ENCODE measurements at places on chromosomes 1 and 21.

DNA sequence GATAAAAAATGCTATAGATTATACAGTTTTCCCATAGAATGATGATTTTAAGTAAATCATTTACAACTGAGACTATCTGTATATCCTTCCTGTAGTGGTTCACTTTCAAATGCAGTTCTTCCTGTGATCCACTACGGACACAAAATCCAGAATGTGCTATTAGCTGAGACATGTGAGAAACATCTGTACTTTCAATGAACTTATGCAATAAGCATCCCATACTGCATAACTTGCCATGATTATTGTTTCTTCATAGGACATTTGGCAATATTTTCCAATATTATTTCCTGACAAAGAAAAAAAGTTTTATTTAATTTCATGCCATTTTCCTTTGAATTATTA lies 83.5 kb upstream of the PRDX6 start:
- peaks cover 7% of the 10 kb centered on the region for H3K4me1 ChIP-seq
- H3K27ac ChIP-seq: no peak overlapping the region
- DNase-seq: no peak
- H3K4me3 ChIP-seq: no peak overlapping the region

DNA sequence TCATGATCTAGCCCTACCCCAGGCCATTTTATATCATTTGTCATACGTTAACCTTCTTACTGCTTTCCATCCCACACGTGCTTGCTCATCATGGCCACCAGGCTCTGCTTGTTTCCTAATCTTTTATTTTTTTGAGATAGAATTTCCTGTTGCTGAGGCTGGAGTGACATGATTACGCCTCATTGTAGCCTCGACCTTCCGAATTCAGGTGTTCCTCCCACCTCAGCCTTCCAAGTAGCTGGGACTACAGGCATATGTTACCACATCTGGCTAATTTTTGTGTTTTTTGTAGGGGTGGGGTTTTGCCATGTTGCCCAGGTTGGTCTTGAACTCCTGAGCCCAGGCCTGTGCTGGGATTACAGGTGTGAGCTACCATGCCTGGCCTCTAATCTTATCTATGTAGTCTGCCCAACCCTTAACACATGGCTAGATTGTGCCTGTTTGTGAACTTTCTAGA lies 3.3 kb downstream of the UAP1 start:
- peak overlapping the region; percentile 42 for H3K27ac ChIP-seq
- H3K4me1 ChIP-seq: peaks cover 35% of the 10 kb centered on the region
- no peak for DNase-seq
- H3K27me3 ChIP-seq: no peaks in the 10 kb centered on the region
- H3K4me3 ChIP-seq: no peak overlapping the region

GRCh38 chr21:45030682-45031570 lies 43.5 kb upstream of the ADARB1 start:
- no peak overlapping the region for H3K4me3 ChIP-seq
- H3K4me1 ChIP-seq: no peaks in the 10 kb centered on the region
- H3K27me3 ChIP-seq: peaks cover 22% of the 10 kb centered on the region

GRCh38 chr21:31647650-31648049 lies 11.8 kb upstream of the SOD1 start:
- no peak for DNase-seq
- H3K27ac ChIP-seq: no peak overlapping the region
- no peak overlapping the region for H3K4me3 ChIP-seq
- peaks cover 10% of the 10 kb centered on the region for H3K27me3 ChIP-seq

- peaks cover 13% of the 10 kb centered on the region for H3K4me1 ChIP-seq
- peak overlapping the region; percentile 57 for H3K4me3 ChIP-seq
- H3K27me3 ChIP-seq: no peaks in the 10 kb centered on the region
- H3K27ac ChIP-seq: peak overlapping the region; percentile 2
Measured at GRCh38 chr1:173195596-173196088, 11.5 kb downstream of the TNFSF4 start.

- peaks cover 9% of the 10 kb centered on the region for H3K36me3 ChIP-seq
- H3K27me3 ChIP-seq: peaks cover 32% of the 10 kb centered on the region
- no peak for DNase-seq
- H3K4me3 ChIP-seq: no peak overlapping the region
- no peak overlapping the region for H3K27ac ChIP-seq
- H3K4me1 ChIP-seq: peaks cover 24% of the 10 kb centered on the region
Measured at GRCh38 chr21:46055863-46056281, 42.0 kb upstream of the COL6A2 start.
